Occipital lobe (tissue), 3 donors: ENCODE measurements at places on chromosomes 6 and 20. TPM values are rescaled to one million over a fixed set of nuclear protein-coding genes. Genes with fewer than 3 reads are reported as not detected.

DNA sequence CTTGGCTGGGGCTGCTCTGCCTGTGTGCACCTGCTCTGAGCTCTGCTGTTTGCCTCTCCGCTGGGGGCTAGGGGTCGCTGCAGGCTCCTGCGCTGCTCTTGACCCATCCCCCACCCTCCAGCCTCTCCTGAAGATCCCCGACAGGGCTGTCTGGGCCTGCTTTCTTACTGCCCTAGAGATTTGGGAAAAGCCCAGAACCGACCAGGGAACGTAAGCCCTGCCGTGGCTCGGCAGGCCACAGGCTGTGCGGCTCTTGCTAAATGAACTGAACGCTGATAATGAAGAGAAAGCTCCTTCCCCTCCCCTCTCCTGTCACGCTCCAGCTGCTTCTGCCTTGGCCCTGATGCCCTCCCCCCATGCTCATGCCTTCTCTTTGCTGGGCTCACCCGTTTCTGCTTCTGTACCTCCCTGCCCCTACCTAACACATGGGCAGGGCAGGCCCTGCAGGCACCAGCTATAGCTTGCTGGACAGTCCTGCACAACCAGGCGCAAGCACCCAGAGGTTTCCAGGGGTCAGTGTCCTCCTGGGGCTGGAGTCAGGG is 32.0 kb upstream of the PCMTD2 start:
- no peak for DNase-seq

Gene KIAA1755
- total RNA-seq, result 0.94 TPM

Gene EEF1A2
- total RNA-seq, result 214 TPM

GRCh38 chr6:20071998-20072397 is 140.3 kb downstream of the MBOAT1 start:
- DNase-seq, result no peak

- DNase-seq, result no peak
Observed at GRCh38 chr20:51514249-51514648, 28.3 kb downstream of the NFATC2 start.

DNA sequence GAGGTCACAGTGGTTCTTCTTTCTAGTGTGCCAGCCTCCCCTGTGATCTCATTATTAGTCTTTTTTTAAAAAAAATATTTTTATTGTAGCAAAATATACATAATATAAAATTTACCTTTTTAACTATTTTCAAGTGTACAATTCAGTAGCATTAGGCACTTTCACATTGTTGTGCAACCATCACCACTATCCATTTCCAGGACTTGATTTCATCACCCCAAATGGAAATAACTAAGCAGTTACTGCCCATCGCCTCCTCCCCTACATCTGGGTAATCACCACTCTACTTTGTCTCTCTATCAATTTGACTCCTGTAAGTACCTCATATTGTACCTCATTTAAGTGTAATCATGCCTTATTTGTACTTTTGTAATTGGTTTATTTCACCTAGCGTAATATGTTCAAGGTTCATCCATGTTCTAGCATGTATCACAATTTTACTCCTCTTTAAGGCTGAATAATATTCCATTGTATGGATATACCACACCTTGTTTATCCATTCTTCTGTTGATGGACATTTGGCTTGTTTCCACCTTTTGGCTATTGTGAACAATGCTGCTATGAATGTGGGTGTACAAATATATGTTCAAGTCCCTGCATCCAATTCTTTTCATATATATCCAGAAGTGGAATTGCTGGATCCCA is 68.6 kb upstream of the FYN start:
- no peak for DNase-seq

GRCh38 chr6:134516582-134516981 is 198.7 kb upstream of the SGK1 start:
- DNase-seq, result no peak

Gene TBX18
- total RNA-seq, result 7.8 TPM

DNA sequence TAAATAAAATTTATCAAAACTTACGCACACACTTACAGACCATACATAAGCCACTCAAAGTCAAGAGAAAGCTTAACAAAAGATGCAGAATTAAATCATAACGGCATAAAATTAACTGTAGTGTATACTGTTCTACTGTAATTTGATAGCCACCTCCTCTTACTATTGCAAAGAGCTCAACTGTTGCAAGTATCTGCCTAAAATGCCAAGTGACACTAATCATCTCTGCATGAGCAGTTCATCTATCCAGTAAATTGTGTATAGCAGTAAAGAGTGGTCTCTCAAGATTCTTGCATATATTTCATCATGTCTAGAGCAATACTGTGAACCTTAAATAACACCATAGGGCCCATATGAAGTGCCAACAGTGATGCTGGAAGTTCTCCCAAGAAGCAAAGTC is 12.3 kb downstream of the OR2H2 start:
- DNase-seq, result no peak

GRCh38 chr6:31138982-31139381 is at the start of gene PSORS1C2:
PSORS1C2 (minus strand) TSS chr6:31139066; CDS start chr6:31139026, 40 bp downstream.
- DNase-seq, result no peak
